ENCODE measurements at places on chromosomes 13 and 19. TPM values are rescaled to one million over a fixed set of nuclear protein-coding genes. Genes with fewer than 3 reads are reported as not detected.

DNA sequence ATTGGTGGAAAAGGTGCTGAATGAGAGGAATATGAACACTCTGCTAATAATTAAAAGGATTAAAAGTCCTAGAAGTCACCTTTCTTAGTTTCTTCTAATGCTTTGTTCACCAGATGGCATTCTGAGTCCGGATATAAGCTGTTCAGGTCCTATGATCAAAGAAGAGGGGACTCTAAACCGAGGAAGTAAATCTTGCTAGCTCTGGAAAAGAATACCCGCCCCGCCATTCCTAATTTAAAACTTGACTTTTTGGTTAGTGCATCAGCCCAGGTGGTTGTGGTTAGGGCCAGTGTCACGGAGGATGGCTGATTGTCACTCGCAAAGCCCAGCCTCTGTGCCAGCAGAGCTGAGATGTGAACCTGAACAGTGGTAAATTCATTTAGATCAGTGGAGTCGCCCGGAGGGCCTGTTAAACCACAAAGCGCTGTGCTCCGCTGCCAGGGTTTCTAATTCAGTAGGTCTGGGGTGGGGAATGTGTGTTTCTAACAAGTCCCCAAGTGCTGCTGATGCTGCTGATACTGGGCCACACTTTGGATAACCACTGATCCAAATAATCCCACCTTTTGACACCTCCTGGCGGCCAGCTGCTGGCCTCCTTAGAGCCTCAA lies 425.4 kb downstream of the DCT start:
- peaks cover 3% of the 10 kb centered on the region for H3K4me1 ChIP-seq
- H3K36me3 ChIP-seq = peaks cover 7% of the 10 kb centered on the region
- no peaks in the 10 kb centered on the region for H3K27me3 ChIP-seq

- no peak overlapping the region for H3K27ac ChIP-seq
- DNase-seq = no peak
- H3K4me3 ChIP-seq = peak overlapping the region; percentile 74
- no peaks in the 10 kb centered on the region for H3K4me1 ChIP-seq
Measured at GRCh38 chr19:29664753-29665214, 477 bp upstream of the PLEKHF1 start.

- DNase-seq = no peak
- H3K27ac ChIP-seq = no peak overlapping the region
- H3K27me3 ChIP-seq = no peaks in the 10 kb centered on the region
- no peak overlapping the region for H3K4me3 ChIP-seq
- no peaks in the 10 kb centered on the region for H3K36me3 ChIP-seq
- H3K4me1 ChIP-seq = peaks cover 9% of the 10 kb centered on the region
Measured at GRCh38 chr13:31930901-31931522, 100.6 kb upstream of the FRY start.

DNA sequence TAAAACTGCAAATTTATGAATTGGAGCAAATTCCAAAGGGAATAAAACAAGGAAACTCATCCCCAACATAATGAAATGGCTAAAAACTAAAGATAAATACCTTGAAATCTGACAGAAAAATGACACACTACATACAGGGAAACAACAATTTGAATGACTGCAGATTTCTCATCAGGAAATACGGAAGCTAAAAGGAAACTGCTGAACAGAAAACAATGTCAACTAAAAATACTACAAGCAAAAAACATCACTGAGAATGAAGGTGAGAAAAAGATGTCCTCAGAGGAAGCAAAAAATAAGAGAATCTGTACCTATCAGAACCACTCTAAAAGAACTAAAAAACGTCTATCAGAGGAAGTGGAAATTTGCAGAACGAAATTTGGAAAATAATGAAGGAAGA lies 39.5 kb downstream of the ZSWIM9 start:
- no peak overlapping the region for H3K4me3 ChIP-seq
- no peak overlapping the region for H3K27ac ChIP-seq
- H3K36me3 ChIP-seq = peaks cover 2% of the 10 kb centered on the region
- H3K4me1 ChIP-seq = no peaks in the 10 kb centered on the region
- no peak for DNase-seq

- H3K36me3 ChIP-seq = no peaks in the 10 kb centered on the region
- no peak for DNase-seq
- H3K4me3 ChIP-seq = no peak overlapping the region
- no peak overlapping the region for H3K27ac ChIP-seq
- peaks cover 12% of the 10 kb centered on the region for H3K4me1 ChIP-seq
Measured at GRCh38 chr13:79681069-79681468, 200.1 kb downstream of the NDFIP2 start.

Gene KCNJ14
- 1.0 TPM for total RNA-seq

DNA sequence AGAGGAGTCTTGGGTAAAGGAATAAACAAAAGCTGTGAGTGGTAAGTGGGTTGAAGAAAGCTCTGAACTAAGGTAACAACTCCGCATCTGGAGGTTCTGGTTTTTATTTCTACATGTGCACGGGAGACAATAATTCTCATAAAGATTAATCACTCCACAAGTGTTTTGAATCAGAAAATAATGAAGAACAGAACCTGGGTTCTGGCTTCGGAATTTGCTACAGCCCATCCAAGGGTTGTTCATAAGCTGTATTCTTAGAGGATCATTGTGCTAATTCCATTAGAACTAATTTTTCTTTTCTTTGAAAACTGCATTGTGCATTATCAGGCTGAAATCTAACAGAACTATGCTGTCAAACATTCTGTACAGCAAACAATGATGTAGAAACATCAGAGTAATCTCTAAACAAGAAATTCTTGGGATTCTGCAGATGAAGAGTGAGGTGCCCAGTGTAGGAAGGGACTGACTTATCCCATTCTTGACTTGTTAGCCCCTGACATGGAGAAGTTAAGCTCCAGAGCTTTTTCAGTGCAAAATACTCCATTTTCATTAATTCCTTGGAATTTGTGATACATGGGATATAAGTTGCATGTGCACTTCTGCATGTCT lies 368.2 kb downstream of the COG6 start:
- no peaks in the 10 kb centered on the region for H3K36me3 ChIP-seq
- H3K4me1 ChIP-seq = no peaks in the 10 kb centered on the region
- no peaks in the 10 kb centered on the region for H3K27me3 ChIP-seq
- no peak overlapping the region for H3K4me3 ChIP-seq
- no peak for DNase-seq

DNA sequence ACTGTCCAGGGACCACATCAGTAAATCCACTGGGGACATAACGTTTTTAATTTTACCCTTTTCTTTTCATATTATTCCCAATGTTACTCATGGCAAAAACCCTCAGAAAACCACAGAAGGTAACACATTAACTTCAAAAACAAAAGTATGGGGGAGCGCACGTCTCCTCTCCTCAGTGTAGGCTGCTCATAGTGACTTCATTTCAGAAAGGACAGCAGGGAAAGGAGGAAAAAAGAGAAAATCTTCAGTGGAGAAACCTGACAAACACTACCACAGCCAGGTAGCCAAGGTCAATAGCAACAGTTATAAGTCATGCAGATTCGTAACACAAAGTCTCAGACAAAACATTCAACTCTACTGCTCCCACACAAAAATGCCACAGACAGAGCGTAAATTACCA lies 21.4 kb downstream of the DZIP1 start:
- H3K36me3 ChIP-seq = no peaks in the 10 kb centered on the region
- no peak for DNase-seq
- H3K27me3 ChIP-seq = no peaks in the 10 kb centered on the region
- no peak overlapping the region for H3K4me3 ChIP-seq
- H3K4me1 ChIP-seq = no peaks in the 10 kb centered on the region

DNA sequence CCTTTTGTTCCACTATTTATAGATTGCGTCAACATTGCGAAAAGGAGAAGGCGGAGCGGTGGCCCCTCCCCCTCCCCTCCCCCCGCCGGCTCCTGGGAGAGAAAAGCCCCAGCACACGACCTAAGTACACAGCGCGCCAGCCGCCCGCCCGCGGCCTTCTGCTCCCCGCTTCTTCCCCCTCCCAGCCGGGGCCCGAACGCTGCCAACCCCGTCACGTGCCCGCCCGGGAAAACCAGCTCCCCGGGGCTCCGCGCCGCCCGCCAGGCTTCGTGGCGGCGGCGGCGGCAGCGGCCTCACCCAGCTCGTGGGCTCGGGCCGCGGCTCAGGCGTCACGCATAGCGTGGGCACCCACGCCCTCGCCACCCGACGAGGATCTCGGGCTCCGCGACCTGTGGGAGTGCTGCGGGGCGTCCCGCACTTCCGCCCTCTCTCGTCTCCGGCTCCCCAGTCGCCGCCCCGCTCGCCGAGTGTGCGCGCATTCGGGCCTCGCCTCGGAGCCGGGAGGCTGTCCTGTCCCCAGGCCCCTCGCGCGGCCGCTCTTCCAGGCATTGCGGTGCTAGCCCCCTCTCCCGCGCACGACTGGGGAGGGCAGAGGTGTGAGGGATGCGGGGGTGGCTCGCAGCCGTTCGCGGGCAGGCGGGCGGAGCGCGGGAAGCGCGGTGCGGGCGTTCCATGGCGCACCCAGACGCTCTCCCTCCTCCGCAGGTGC lies 110.5 kb downstream of the KCNRG start:
- peak overlapping the region; percentile 90 for H3K4me3 ChIP-seq
- peak overlapping the region; percentile 86 for H3K27ac ChIP-seq
- H3K27me3 ChIP-seq = peaks cover 15% of the 10 kb centered on the region
- peak; percentile 90 for DNase-seq
- peaks cover 37% of the 10 kb centered on the region for H3K4me1 ChIP-seq

- no peak for DNase-seq
- H3K27me3 ChIP-seq = peaks cover 2% of the 10 kb centered on the region
- peaks cover 4% of the 10 kb centered on the region for H3K4me1 ChIP-seq
- no peak overlapping the region for H3K27ac ChIP-seq
- no peaks in the 10 kb centered on the region for H3K36me3 ChIP-seq
Measured at GRCh38 chr19:17404015-17404414, 1.4 kb downstream of the BST2 start.

Gene PRR12
- total RNA-seq = 39.2 TPM

Gene ATP12A
- not detected for total RNA-seq

DNA sequence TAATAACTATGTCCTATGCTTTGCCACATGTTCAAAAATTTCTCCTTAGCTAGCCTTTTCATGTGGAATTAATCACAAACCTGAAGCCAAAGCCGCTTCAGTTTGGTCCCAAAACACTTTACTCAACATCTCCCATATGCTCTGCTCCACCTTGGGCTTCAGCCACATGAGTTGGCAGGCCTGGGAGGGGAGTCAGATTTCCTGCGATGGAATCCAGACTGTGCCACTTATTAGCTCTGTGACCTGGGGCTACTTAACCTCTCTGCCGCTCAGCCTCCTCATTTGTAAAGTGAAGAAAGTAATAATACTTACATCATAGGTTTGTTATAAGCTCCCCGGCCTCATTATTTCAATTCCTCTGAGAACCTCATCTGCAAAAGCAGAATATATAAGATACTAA lies 272.0 kb downstream of the LMO7 start:
- H3K27me3 ChIP-seq = no peaks in the 10 kb centered on the region
- DNase-seq = no peak
- no peak overlapping the region for H3K27ac ChIP-seq
- H3K4me1 ChIP-seq = no peaks in the 10 kb centered on the region

- DNase-seq = no peak
- no peak overlapping the region for H3K4me3 ChIP-seq
- peaks cover 1% of the 10 kb centered on the region for H3K36me3 ChIP-seq
- H3K4me1 ChIP-seq = no peaks in the 10 kb centered on the region
- no peak overlapping the region for H3K27ac ChIP-seq
- H3K27me3 ChIP-seq = no peaks in the 10 kb centered on the region
Measured at GRCh38 chr13:36261011-36261410, 36.6 kb downstream of the CCDC169 start.

DNA sequence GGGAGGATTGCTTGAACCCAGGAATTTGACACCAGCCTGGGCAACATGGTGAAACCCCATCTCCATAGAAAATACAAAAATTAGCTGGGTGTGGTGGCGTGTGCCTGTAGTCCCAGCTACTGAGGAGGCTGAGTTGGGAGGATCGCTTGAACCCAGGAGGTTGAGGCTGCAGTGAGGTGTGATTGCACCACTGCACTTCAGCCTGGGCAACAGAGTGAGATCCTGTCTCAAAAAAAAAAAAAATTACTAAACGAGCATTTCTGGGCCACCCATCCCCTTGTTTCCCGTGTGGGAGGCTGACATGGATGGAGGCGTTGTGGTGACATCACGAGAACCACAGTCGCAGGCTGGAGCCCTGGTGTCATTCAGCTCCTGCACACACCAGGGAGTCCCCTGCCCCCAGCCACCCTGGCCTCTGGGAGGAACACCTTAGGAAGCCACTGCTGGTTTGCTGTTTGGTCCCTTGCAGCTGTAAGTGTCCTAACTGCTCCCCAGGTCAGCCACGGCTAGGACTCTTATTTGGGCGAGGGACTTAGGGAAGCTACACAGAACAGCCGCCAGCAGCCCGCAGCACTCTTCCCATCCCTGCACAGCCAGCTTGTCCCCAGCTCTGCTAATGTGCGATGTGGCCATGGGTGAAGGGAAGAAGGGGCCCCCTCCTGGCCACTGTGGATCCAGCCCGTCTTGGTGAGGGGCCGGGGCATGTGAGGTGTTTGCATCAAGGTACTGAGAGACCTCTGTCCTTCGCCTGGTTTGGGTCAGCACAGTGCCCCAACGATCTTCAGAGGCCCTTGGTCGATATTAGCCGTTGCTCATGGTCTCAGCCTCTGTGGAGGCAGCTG lies 12.7 kb downstream of the NKPD1 start:
- H3K4me3 ChIP-seq = no peak overlapping the region
- no peak overlapping the region for H3K27ac ChIP-seq
- H3K4me1 ChIP-seq = peaks cover under 1% of the 10 kb centered on the region
- H3K27me3 ChIP-seq = peaks cover 6% of the 10 kb centered on the region
- H3K36me3 ChIP-seq = no peaks in the 10 kb centered on the region

DNA sequence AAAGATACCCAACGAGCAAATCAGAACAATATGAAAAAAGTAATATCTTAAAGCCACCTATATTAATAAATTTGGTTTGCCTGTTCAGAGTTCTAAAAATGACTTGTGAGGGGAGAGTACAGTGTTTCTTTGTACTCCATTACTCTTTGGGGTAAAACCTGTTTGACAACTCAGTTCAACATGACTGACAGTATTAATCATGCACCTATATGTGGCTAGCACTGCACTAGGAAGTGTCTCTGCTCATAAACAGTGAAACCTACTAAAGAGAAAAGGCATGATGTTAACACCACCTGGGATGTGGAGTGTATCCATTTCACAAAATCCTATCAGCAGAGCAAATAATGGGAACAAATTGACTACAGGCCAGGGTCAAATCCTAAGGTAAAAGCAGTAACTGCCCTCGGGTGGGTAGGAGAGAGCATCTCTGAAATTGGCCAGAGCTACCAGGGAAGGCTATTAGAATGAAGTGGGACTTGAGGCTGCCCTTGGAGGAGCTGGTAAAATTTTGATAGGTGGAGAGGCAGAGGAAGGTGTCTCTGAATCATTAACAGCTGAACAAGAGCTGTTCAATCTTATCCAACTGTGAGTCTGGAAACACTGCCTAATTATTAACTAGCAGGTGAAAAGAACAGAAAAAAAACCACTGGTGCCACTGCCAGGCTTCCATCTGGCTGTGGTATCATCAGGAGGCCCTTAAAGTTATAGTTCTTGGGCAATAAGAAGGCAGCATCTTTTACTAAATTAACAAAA lies 365.1 kb downstream of the DNAJC15 start:
- no peaks in the 10 kb centered on the region for H3K36me3 ChIP-seq
- peak overlapping the region; percentile 56 for H3K27ac ChIP-seq
- H3K4me3 ChIP-seq = no peak overlapping the region

Gene ZIC5
- total RNA-seq = 0.47 TPM

Gene FFAR2
- total RNA-seq = not detected

Data from glutamatergic neuron (in vitro differentiated cells).